ENCODE measurements at places on chromosomes 4 and X.

- no peak for DNase-seq
Measured at GRCh38 chr4:11881364-11881763, 452.7 kb upstream of the HS3ST1 start.

GRCh38 chr4:156889616-156890594 is 81.7 kb downstream of the PDGFC start:
- DNase-seq = no peak

DNA sequence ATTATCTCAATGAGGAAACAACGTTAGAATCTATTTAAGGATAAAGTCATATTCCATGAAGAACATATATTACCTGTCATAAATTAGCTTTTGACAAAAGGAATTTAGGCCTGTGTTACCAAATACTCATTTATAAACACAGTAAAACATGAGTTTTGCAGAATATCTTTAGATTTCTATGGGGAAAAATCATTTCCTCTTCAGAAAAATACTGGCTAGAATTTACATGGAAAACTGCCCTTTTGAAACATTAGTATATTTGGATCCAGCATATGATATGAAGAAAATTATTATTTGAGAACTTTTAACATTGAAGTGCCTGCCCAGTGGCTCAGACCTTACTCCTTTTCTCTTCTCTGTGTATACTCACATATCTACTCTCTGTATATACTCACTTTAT is 131.4 kb upstream of the NEIL3 start:
- no peak for DNase-seq

DNA sequence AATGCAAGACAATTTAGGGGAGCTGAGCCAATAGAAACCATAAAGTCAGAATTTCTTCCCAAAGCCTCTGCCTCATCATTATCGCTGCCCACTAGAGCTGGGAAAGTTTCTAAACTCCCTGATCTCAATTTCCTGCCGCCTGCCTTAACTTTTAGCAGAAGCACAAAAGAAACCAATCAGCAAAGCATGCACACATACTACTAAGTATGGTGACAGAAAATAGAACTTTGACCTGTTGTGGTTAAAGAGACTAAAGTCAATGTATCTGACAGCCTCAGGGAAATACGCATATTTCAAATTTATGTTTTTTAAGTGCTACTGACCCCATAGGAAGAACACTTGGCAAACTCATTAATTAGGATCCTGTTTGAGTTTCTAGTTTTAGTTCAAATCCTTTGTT is 10.1 kb downstream of the STK26 start:
- no peak for DNase-seq

DNA sequence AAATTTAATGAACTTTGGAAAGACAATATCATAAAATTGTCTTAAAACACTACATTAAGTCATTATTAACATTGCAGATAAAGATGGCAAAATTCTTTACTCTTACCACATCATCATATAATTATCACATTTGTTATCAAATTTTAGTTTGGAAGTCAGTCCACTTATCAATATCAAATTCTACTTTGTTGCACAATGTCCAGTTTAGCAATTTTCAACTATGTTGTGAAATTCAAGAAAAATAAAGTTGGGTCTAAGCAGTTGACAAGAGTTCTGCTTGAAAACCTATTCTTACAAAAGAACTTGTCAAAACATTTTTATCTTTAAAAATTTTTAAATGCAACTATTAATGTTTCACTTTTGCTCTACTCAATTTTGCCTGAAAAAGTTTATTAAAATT is 44.7 kb upstream of the TET2 start:
- no peak for DNase-seq

DNA sequence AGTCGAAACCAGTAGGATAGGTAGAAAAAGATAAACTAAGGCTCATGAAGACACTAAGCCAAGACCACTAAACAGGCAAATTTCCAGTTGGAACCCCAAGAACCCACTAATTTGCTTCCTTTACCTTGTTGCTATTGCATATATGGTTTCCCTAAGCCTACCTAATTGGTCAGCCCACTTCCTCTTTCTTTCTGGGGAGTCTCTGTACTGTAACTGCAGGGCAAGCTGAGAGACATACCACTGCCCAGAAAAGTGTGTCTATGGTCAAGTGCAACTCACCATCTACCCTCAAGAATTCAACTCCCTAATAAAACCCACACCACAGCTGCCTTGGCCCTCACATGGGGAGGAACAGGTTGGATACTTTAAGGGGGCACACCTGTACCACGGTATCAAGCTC is 28.6 kb downstream of the IDS start:
- peak; percentile 22 for DNase-seq

- peak; percentile 16 for DNase-seq
Measured at GRCh38 chrX:13167481-13168231, 123.2 kb upstream of the FAM9C start.

DNA sequence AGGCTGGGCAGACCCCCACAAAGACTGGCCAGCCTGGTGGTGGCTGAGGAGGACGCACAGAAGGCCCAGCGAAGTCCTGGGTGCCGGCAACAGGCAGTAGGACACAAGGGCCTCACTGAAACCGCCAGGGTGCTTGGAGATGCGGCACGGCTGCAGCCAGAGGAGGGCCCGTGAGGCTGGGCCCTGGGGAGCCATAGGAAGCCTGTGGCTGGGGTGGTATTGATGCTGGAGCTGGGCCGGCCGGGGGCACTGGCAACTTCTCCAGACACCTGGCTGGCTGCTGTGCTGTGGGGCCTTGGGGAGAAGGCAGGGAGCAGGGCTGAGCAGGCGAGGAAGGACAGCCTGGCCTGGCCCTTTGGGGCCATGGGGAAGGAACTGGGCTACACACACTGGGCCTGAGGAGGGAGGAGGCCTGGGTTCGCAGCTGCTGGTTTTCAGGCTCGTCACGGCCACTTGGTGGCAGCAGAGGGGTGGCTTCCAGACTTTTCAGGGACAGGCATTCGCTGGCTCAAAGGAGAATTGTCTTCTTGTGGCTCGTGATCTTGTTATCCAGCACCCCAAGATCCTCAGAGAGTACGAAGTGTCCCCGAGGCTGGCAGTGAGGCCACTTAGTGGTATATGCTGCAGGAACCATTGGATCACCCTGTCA is 37.2 kb downstream of the ATP2B3 start:
- DNase-seq = peak; percentile 64

DNA sequence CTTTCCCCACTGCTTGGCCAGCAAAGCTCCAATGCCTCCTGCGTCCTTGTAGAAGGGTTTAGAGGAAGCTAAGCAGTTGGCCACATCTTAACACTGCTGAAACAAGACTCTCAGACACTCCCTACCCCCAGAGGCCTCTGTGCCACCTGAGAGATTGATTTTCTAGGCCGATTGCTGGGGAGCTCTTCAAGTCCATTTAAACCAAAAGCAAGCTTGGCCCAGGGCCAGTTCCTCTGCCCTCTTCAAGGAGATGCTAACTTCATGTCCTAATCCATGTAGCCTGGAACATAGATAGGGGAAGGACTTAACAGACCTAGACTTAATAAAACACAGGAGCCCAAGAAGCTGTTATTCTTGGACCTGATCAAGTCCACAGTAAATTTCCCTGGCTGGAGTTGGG is 27.2 kb upstream of the FMR1NB start:
- no peak for DNase-seq

GRCh38 chr4:1310796-1311631 is 21.3 kb downstream of the MAEA start:
- peak; percentile 24 for DNase-seq

DNA sequence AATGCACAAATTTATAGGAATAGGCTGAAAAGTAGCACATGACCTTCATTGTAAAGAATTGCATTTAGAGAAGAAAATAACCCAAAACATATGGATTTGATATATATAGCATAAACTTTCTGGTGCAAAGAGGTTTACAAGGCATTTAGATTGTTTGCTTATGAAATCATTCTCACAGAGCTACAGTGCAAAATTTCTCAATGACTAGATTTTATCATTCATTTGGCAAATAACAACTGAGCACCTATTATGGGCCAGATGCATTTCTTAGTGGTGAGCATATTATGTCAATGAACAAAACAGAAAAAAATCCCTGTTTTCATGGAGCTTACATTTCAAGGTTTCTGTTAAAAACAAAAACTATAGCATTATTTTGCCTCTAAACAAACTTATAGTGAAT is 34.1 kb upstream of the TNIP3 start:
- DNase-seq = no peak

DNA sequence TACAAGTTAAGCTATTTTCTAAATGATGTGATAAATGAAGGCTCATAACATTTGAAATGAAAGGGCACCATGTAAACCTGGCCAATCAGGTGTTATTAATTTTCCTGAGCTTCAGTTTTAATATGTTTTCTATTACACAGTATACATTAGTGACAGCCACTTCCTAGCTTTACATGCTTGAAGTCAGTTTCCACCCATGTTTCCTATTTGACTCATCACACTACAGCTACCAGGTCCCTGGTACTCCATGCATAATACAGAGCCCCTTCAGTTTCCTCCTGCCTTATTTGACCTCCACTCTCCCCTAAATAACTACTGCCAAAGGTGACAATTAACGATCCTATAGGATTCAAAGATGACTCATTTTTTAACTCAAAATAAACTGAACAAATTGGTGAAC is 18.3 kb downstream of the ZNF518B start:
- DNase-seq = no peak

GRCh38 chr4:169530048-169530447 is 82.3 kb downstream of the NEK1 start:
- no peak for DNase-seq

GRCh38 chr4:87103086-87103485 is 117.3 kb downstream of the KLHL8 start:
- DNase-seq = no peak

GRCh38 chr4:184529283-184529682 is 54.9 kb upstream of the IRF2 start:
- no peak for DNase-seq

- DNase-seq = no peak
Measured at GRCh38 chr4:77040854-77041725, 34.7 kb downstream of the CCNI start.

- no peak for DNase-seq
Measured at GRCh38 chr4:38562751-38563198, 101.2 kb upstream of the KLF3 start.

DNA sequence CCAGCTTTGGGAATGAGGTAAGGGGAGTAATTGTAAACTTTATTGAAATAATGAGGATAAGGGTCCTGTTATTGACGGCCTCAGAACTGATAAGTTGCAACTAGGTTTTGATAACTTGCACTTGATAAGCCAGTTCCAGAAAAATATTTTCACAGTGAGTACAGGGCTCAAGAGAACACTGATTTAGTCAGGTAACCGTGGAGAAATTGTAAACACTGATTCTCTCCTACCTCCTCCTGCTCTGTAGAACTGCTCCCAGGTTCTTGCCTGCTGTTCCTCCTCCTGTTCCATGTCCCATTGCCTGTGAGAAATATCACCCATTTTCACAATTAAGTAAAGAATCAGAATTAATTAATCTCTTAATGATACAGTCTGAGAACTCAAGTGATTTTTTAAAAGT is 55.0 kb upstream of the CXXC4 start:
- DNase-seq = no peak

DNA sequence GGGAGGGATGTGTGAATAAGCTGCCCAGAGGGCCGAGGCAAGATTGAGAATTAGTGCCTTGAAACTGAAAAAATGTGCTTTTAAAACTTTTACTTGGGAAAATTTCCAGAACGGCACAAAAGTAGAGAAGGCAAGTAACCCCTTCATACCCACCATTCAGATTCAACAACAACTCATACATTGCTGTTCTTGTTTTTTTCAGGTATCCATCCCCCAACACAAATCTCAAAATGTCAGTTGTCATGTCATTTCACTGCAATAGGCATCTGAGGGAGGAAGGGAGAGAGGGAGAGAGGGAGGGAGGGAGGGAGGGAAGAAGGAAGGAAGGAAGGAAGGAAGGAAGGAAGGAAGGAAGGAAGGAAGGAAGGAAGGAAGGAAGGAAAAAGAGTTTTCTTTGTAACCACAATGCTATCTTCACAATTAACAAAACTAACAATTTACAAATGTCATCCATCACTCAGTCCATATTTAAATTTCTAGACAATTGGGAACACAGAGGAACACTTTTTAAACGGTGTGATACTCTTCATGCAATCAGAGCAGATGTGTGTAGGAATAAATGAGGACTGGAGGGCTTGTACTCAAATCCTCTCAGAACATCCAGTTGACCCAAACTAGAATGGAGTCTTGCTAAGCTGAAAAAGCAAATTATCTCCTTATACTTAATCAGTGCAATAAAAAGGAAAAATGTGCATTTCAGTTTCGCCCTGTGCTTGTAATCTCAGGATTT is 54.8 kb upstream of the ADGRG2 start:
- DNase-seq = no peak

- DNase-seq = no peak
Measured at GRCh38 chr4:147749811-147750321, 18.0 kb downstream of the ARHGAP10 start.

DNA sequence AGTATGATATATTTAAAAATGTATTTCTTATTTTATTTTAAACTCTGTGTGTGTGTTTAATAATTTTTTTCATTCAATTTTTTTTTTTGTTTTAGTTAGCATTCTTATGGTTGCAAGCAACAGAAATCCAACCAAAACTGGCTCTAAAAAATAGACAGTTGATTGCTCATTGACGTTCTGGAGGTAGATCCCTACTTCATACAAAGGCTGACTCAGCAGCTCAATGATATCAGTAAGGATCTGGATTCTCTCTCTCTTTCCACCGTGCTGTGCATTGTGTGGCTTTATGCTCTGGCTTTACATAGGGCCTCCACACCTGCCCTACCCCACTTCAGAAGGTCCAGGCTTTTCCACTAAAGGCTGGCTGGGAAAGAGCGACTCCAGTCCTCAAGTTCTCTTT is 117.8 kb downstream of the UCHL1 start:
- DNase-seq = no peak

DNA sequence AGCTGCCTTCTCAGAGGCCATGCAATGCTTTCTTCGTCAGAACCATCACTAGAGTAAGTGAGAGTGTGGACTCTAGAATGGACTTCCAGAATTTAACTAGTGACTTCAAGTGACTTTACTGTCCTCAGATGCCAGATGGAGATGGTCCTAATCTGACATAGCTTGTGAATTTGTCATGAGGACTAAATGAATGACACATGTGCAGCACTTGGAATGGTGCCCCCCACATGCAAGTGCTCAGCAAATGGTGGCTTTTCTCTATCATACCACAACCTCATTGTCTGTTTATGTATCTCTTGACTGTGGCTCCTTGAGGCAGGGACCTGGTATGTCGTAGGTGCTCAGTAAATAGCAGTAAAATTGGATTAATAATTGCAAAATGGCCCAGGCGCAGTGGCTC is 91.6 kb upstream of the STX18 start:
- DNase-seq = no peak

DNA sequence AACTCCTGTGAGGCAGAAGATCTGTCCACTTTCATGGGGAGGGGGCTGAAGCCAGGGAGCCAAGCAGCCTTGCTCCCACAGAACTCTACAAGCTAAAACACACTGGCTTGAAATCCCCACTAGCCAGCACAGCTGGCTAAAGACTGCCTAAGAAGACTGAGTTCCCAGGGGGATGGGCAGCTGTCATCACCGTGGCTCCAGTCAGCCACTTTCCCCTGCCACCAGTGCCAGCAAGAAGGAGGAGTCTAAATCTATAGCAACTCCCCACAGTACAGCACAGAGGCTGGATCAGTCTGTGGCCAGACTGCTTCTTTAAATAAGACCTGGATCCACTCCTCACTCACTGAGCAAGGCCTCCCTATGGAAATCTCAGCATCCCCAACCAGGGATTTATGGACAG is 308.6 kb downstream of the FAM47B start:
- no peak for DNase-seq

- no peak for DNase-seq
Measured at GRCh38 chr4:141036786-141037185, 96.5 kb downstream of the RNF150 start.

Data from CD4-positive, alpha-beta T cell treated with Interleukin-12 subunit alpha and Interleukin-12 subunit beta, for 1 hour (primary cell).